NCI-H1048 (cell line): ENCODE measurements at places on chromosomes 16 and 17.

- no peak for DNase-seq
Measured at GRCh38 chr16:58684354-58685083, at the start of gene SLC38A7. Gene SLC38A7 (minus strand): TSS chr16:58684770. CDS start chr16:58680126, 4,644 bp downstream.

GRCh38 chr17:43171586-43172487, 823 bp downstream of the NBR1 start:
- peak; percentile 21 for DNase-seq

DNA sequence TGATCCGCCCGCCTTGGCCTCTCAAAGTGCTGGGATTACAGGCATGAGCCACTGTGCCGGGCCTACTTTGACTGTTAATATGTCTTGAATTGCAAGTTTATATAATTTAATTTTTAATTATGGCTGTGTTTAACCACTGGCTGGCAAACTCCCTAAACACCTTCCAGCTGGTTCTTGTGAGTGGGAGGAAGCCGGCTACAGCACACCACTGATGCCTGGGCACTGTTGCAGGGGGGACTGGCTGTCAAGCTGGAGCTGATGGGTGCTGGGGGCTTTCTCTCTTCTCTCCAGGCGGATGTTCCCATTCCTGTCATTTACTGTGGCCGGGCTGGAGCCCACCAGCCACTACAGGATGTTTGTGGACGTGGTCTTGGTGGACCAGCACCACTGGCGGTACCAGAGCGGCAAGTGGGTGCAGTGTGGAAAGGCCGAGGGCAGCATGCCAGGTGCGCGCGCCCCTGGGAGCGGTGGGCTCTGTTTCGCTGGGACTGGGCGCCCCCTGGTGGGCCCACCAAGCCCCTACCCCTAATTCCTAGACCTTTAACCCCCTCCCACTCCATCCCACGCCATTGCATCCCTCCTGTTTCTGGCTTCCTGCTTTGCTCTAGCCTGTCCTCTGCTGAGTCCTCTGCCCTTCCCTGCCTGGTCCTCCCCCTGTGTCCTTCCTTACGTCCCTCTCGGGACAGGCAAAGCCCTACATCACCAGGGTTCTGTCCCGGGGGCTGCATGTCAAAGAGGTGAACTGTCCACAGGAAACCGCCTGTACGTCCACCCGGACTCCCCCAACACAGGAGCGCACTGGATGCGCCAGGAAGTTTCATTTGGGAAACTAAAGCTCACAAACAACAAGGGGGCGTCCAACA, 9.5 kb downstream of the TBX21 start:
- no peak for DNase-seq

- DNase-seq = no peak
Measured at GRCh38 chr16:84507011-84507982, 2.8 kb upstream of the MEAK7 start.

DNA sequence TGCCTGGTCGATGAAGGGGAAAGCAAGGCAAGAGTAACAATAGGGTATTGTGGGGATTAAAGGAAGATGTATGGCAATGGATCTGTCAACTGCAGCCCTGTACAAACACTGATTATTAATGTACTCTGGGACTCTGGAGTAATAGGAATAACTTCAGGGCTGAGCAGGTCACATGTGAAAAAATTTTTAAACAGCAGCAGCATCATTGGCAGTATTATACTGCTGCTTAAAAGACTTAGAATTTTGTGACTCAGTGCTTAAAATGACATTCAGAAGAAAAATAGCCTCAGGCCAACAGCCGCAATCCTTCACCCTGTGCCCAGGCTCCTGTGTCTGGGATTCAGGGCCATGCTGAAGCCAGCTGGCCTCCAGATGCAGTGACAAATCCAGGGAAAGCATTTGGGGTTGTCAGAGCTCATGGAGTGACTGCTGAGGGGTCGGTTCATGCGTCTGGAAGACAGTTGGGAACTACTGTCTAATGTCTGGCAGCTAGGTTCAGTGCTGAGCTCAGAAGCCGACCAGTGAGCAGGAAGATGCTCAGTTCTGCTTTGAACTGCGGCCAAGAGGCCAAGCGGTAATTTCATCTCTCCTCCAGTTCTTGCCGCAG, 22.2 kb downstream of the TEX2 start:
- no peak for DNase-seq

DNA sequence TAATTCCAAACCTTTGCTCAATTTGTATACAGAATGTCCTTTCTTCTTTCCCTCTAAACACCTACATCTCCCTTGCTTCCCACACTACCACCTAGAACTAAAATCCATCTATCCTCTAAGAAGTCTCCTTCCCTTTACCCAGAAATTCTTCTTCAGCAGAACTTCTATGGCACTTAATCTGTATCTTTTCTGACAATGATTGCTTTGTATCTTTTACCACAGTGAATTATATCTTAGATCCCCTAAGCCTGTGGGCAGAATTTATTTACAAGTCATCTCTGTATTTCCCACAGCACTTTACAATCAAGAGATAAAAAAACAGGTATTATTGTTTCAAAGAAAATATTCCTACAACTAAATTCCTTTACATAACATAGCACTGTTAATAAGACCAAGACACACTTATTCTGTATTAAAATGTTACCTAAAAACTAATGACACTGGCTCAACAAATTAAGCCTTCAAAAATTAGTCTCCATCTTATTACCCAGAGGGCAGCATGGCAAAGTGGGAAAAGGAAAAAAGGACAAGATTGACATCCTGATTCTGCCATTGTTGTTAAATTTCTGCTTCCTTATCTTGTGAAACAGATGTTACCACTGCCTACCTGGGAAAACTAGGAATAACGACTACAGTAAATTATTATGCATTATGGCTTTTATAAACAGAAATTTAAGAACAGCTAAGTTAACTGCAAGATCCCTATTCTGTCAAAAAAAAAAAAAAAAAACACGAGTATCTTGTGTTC, 42.8 kb downstream of the KANSL1 start:
- DNase-seq = no peak

DNA sequence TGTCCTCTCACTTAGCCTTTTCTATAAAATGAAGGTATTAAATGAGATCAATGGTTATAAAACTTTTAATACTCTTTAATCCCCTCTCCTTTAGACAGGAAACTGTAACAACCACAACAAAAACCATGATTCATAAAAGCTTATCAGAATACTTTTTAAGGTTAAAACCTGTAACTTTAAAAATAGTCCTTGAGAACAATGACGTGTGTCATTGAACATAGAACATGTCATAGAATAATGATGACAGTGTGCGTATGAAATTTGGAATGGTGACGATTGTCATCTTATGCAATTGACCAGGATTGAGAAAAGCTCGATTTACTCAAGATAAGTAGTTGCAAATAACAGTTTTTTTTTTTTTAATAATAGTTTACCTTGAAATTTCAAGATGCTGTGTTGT, 94.1 kb downstream of the PLCG2 start:
- no peak for DNase-seq

- no peak for DNase-seq
Measured at GRCh38 chr16:88558457-88559442, 11.5 kb upstream of the ZC3H18 start.

GRCh38 chr17:69093279-69093789, 32.6 kb upstream of the ABCA9 start:
- no peak for DNase-seq

DNA sequence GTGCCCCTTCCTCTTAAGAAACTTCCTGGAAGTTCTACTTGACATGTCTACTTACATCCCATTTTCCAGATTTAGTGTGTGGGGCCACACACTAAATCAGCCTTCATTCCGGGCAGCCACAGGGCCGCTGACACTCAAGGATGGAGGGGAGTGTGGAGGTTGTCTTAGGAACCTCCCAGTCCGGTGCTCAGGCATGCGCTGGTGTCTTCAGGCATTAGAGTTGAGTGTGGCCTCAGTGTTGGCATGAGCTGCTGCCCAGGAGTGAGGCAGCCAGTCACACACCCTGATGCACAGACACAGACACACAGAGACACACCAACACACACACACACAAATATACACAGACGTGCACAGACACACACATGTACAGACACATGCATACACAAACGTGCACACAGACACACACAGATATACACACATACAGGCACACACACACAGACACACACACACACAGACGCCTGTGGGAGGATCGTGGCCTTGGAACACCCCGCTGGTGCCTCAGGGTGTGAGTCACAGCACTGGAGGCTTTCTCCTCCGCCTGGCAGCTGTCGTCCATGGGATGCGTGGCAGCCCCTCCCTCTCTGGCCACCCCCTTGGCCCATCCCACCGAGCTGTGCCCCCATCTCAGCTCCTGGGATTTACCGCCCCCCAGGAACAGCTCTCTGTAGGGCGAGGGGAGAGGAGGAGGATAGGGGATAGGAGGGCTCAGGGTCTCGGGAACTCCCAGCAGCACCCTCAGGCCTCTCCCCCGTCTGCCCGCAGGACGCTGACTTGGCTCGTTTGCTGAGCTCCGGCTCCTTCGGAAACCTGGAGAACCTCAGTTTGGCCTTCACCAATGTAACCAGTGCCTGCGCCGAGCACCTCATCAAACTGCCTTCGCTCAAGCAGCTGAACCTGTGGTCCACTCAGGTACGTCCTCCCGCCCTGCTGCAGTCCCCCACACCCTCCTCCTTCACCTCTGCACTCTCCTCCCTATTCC, 75.6 kb upstream of the PLCG2 start:
- DNase-seq = no peak

- DNase-seq = no peak
Measured at GRCh38 chr16:14007450-14007849, 63.7 kb upstream of the MRTFB start.

DNA sequence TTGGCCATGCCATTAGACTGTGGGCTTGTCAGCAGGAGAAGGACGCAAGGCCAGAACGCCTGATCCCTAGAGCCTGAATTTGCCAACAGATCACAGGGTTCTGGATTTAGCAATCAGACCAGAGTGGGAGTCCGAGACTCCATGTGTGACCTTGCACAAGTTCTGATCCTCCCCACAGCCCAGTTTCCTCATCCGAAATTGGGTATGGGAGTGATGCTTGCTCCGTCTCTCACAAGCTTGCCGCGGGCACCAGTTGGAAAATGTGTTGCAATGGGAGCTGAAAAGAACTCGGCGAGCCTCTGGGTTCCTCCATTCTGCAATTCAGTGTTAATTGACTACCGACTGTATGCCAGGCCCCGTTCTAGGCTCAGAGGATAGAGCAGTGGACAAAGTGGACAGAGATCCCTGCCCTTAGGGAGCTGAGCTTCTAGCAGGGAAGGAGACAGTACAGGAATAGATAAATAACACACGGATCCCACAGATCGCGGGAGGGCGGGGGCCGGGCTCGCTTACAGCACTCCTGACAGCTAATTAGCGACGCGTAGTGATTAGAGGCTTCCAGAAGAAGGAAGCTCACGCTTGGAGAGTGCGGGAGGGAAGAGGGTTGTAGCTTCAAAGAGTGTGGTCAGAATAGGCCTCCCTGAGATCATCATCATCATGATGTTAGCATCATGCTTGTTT, 150.4 kb upstream of the CIBAR2 start:
- DNase-seq = no peak

DNA sequence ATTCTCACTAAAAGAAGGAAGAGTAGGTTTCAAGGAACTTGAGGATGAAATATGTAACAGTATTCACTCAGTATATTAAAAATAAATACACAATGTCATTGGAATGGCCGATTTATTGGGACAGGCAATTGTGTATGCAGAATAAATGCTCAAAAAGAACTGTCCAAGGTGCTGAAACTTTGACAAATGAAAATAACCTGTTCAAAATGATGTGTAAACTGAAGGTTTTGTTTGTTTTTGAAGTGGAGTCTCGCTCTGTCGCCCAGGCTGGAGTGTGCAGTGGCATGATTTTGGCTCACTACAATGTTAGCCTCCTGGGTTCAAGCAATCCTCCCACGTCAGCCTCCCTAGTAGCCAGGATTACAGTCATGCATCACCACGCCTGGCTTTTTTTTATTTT, 318.7 kb upstream of the RBFOX1 start:
- no peak for DNase-seq

GRCh38 chr16:89581045-89581695, 5.6 kb downstream of the CPNE7 start:
- no peak for DNase-seq

DNA sequence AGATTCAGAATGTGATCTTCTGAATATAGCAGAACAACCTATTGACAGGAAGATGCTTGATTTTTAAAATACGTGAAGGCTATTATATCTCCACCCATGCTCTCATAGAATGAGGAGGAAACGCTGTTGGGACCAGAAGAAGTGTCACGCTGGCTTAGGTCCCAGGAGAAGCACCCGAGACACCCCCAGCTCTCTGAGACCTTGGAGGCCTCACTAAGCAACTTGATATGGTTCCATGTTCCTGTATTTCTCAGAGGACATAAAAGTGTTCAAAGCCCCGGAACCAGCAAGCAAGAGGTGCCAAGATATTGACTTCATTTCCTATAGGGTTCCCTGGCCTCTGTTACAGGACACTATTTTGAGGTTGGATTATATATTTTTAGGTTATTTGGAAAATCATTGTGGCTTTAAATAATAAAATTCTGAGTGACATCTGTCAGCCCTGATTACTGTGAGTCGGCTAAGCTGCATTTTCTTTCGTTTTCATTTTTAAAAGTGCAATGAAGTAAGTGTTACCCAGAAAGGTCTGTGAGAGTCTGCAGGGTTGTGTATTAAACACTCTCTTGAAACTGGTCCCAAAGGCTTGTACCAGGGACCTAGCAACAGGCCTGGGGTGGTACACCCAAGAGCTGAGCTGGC, 400.0 kb downstream of the SOX9 start:
- DNase-seq = no peak

- no peak for DNase-seq
Measured at GRCh38 chr17:50303051-50303450, 28.8 kb downstream of the TMEM92 start.

GRCh38 chr17:82246365-82247181, 17.7 kb downstream of the SLC16A3 start:
- no peak for DNase-seq

DNA sequence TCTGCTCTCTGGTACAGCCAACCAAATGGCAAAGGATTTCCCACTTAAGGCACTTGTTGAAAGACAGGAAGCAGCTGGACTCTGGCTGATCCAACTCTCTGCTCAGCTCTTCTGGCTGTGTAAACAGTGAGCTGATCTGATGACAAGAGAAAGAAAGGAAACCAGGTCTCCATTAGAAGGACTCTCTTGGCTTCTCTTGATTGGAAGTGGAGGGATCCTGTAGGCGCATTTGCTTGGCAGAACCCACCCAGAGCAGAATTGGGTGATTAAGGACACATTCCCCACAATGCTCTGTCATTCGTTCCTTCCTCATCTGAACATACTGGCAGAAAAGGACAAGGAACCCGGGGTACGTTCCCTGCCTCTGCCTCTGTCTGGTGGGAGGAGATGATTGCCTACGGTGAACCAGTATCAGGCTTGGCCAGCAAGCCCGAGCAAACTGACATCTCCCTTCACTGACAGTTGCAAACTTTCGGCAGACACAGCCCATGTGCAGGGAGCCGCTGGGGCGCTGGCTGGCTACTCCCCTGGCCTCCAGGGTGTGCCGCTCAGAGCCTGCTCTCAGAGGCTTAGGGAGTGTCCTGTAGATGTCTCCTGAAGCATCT, 29.1 kb downstream of the LDHD start:
- DNase-seq = no peak
